Fibroblast of skin of left biceps (primary cell): ENCODE measurements at places on chromosomes 3 and 15.

- DNase-seq: no peak
These were observed 17.0 kb upstream of the ARID3B start for GRCh38 chr15:74523982-74524381.

GRCh38 chr3:81063896-81064295 is 697.5 kb downstream of the GBE1 start:
- no peak for DNase-seq

DNA sequence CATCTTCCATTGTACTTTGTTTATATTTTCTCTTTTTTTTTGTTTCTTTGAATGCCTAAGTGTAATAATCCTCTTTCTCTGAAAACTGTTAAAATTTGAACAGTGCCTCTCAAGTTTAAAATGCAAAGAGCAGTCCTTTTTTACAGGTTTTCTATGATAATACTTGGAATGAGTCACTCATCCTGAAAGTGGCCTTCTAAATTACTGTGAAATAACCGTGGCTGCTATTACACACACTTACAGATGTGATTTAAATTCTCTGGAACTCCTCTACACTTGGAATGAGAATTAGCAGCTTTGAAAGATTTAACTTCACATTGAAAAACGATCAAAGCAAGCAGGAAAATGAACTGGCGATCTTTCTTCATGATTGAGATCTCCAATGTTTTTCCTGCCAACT is 105.9 kb downstream of the ROBO1 start:
- DNase-seq: no peak

GRCh38 chr3:152314677-152315353 is 46.1 kb downstream of the MBNL1 start:
- DNase-seq: no peak

DNA sequence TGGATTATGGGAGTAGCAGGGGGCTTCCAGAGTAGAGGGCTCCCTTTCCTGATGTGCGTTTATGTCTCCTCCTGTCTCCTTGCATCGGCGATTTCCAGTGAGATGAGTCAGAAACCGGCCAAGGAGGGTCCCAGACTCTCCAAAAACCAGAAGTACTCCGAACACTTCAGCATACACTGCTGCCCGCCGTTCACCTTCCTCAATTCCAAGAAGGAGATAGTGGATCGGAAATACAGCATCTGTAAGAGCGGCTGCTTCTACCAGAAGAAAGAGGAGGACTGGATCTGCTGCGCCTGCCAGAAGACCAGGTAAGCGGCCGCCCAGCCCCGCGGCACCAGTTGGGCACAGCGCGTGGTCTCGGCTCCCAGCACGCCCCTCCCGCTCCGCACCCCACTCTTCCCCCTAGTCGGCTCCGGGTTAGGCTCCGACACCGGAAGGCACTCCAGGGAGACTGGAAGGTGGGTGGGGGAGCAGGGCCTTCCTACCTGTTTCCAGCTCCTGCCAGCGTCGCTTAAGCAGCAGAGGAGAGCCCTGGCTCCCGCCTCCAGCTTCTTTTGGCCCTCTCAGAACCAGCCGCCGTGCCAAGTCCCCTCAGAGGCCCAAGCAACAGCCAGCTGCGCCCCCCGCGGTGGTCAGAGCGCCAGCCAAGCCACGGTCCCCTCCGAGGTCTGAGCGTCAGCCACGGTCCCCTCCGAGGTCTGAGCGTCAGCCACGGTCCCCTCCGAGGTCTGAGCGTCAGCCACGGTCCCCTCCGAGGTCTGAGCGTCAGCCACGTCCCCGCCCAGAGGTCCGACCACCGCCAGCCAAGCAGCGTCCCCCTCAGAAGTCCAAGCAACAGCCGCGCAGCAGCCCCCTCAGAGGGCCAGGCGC is 34.7 kb downstream of the MOBP start:
- no peak for DNase-seq

DNA sequence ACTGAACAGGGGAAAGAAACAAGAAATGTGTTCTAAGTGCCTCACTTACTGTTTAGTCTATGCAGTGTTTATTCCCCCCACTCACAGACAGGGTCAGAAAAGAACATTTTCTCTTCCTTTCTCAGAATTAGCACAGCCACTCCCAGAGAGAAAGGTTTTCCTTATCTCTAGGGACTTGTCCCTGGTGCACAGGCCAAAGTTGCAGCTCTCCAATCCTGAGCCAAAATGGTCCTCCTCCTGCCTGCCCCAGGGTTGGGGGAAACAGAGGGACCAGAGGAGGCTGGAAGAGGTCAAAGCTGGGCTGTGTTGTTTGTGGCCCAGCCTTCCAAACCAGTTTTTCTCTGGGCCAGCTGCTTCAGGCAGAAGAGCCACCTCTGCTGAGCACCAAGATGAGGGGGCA is 12.0 kb downstream of the RAB6B start:
- DNase-seq: no peak

DNA sequence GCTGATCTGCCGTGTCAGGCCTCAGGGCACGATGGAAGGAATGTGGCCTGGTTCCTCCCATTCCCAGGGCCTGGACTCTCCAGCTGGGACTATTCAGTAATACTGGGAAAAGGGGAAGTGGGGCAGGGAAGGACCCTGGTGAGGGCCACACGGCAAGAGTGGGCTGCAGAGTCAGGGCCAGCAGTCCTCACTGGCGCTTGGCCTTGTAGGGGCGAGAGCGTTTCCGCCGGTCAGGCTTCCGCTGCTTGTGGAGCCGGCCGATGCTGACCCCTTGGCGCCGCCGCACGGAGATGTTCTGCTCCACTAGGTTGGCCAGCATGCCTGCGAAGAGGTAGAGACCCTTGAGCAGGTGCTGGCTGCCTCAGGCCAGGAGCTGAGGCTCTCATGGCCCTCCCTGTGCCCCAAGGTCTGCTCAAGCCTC is 42.8 kb downstream of the SEMA3G start:
- DNase-seq: no peak

GRCh38 chr15:98703126-98703685 is 54.9 kb downstream of the IGF1R start:
- no peak for DNase-seq

- DNase-seq: peak; percentile 30
These were observed 71.5 kb downstream of the SSR3 start for GRCh38 chr3:156483426-156483825.

DNA sequence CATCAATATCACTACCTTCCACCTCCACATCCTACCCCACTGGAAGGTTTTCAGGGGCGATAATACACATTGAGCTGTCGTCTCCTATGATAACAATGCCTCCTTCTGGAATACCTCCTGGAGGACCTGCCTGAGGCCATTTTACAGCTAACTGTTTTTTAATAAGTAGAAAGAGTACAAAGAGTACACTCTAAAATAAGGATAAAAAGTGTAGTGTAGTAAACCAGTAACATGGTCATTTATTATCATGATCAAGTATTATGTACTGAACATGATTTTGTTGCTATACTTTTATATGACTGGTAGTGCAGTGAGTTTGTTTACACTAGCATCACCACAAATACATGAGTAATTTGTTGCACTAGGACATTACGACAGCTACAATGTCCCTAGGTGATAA is 46.6 kb upstream of the SSR3 start:
- no peak for DNase-seq

- no peak for DNase-seq
These were observed 339.4 kb downstream of the CLSTN2 start for GRCh38 chr3:140274429-140274828.

DNA sequence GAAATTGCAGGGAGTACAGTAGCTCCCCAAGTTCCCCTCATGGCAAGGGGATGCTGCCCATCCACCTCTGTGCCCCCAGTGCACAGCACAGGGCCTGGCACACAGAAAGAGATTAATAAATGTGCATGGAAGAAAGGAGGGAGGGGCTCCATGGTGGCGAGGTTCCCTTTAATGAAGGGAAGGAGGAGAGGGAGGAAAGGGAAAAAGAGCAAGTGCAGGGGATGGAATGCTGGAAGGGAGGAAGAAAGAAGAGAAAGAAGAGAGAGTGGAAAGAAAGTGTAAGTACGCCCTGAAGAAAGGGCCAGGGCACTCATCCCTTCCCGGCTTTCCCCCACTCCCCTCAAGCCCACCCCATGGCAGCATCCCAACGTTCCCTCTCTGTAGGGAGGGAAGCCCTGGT is 1.5 kb upstream of the VIPR1 start:
- DNase-seq: no peak

DNA sequence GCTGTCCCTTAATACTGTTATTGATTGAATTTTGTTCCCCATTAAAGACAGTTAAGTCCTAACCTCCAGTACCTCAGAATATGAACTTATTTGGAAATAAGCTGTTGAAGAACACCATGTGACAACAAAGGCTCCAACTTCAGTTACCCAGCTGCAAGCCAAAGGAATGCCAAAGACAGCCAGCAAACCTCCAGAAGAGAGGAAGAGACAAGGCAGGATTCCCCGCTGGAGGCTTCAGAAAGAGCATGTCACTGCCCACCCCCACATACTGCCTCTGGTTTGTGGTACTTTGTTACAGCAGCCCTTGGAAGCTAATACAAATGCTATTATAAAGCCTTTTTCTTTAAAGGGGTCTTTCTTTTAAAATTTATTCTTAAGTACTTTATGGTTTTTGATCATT is 18.4 kb upstream of the NEK10 start:
- no peak for DNase-seq

DNA sequence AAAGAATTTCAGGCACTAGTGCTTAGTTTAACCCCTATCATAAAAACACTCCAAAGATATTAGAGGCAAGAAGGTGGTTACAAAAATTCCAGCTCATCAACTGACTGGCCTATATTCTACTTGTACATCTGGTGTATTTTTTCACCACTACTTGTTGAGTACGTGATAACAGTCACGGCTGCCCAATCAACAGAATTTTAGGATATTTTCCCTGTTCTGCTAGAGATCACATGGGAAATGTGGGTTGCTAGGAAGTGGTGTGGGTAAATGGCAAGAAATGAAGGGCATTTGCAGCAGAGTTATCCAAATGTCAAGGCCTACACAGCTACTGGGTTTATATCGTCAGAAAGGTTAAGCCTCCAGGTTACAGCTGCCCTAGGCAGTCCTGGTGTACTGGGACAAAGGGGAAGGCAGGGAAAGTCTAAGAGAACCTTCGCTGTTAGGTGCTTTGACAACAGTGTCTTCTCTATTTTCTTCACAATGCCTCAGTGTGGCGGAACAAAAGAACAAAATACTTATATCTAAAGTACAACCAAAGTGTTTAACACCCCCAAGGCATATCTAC is 81.9 kb downstream of the FMN1 start:
- DNase-seq: no peak

DNA sequence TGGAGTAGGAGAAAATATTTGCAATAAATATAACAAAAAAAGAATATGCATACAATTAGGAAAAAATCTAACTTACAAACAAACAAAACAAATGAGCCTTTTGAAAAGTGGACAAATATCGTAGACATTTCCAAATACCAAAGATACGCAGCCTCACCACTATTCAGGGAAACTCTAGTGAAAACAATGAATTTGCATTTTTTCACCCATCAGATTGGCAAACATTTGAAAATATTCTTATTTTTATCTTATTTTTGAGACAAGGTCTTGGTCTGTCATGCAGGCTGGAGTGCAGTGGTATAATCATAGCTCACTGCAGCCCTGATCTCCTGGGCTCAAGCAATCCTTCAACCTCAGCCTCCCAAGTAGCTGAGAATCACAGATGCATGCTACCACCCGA is 15.5 kb downstream of the AP3S2 start:
- DNase-seq: no peak

- DNase-seq: no peak
These were observed 31.1 kb downstream of the CYFIP1 start for GRCh38 chr15:22949074-22949547.

DNA sequence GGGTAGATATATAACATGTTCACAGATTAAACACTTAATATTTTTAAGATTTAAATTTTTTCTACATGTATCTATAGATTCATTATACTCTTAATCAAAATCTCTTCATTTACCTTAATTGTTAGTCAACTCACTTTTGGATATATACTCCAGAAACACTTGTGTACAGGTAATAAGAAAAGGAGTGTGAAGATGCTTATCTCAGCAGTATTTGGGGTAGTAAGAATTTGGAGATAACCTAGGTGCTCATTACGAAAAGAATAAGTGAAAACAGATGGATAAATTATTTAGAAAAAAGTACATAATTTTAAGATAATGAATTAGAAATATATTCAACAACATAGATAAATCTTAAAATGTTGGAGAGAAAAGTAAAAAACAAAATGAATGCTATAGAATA is 226.5 kb upstream of the PLSCR5 start:
- DNase-seq: no peak

- DNase-seq: no peak
These were observed 122.1 kb upstream of the TPRG1 start for GRCh38 chr3:189049458-189050236.

GRCh38 chr15:84834229-84834955 is 17.2 kb downstream of the ALPK3 start:
- no peak for DNase-seq

DNA sequence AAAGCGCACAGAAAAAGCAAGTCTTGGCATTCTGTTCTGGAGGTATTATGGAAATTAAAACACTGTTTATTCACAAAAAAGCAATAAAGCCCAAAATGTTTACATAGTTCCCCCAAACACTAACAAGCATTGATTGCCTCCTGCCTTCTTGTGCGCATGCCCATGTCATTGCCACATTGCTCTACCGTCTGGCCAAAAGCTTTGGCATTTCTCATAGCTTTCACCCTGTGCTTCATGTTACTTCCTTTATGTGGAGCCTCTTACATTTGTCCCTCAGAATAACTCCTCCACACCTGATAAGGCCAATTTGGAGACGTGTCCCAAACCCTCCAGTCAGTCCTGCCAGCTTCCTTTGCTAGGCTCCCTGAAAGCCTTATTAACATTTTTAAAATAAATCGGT is 680.8 kb downstream of the GBE1 start:
- no peak for DNase-seq

- DNase-seq: no peak
These were observed 67.1 kb downstream of the PLOD2 start for GRCh38 chr3:146093896-146094295.

GRCh38 chr15:80309769-80310384 is 57.9 kb upstream of the CTXND1 start:
- no peak for DNase-seq

- no peak for DNase-seq
These were observed 80.8 kb downstream of the FBN1 start for GRCh38 chr15:48564690-48565089.

DNA sequence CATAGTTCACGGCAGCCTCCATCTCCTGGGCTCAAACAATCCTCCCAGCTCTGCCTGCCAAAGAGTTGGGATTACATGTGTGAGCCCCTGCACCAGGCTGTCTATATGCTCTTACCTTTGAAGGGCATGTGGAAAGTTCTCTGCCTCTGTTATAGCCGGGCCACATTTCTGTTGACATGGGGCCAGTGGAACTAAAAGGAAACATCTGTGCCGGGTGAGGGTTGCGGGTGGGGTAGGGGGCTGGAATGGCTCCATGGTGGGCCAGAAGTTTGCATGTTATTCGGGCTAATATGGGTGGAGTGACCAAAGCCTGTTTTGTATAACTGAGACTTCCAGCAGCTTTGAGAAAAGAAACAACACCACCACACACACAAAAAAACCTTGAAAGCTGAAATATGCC is 8.3 kb upstream of the CLEC3B start:
- DNase-seq: no peak

GRCh38 chr3:164467007-164467406 is 611.3 kb downstream of the SI start:
- DNase-seq: no peak

DNA sequence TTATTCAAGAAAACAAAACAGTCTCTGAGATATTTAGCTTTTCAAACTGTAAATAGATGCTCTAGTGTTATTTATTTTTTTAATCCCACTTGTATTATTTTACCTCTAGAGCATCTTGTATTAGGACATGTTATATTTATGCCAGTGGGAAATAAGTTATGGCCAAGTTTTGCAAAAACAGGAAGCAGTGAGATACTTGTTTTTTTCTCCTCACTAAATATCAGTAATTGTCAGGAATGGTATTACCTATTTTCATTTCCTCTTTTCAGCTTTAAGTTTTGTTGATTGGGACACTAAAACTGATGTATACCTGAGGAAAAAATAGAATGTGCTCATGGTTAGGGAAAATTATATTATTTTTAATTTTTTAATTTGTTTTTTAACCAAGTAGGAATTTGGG is 8.6 kb upstream of the IL20RB start:
- DNase-seq: no peak
